ENCODE measurements at places on chromosomes 2 and 18. TPM values are rescaled to one million over a fixed set of nuclear protein-coding genes. Genes with fewer than 3 reads are reported as not detected.

DNA sequence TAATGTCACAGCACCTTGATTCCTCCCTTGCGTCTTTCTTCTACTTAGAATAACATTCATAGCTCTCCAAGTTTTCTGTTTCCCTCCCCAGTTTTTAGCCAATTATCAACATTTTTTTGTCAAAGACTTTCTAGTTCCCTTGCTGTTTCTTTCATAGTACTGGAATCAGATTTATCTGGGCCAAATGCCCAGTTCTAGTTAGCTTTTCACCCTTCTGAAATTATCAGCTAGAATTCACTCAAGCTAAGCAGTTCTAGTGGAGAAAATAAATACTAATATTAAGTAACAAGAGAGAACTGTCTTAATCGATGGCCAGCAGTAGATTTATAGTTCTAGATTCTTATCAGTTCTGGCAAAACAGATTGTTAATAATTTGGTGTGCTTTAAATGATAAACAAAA lies 36.2 kb downstream of the EFEMP1 start:
- DNase-seq, result no peak

DNA sequence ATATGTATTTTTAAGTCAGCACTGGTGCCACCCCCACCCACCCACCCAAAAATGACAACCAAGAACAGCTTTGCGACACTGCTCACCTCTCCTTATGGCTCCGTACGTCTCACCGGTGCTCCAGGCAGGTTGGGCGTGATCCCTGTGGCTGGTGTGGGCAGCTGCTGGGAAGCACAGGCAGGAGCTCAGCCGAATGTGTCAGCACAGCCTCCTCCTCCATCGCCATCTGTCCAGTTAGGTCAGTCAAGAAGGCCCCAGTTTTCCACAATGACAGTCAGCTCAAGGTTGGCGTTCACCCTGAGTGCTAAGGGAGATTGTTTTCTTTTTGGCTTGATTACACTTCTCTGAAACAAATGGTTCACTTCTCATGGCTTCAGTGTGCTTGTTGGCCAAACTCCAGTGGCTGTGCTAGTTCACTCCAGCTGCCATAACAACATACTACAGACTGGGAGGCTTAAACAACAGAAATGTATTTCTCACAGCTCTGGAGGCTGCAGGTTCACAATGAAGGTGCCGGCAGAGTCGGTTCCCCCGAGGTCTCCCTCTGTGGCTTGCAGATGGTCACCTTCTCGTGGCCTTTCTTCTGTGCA lies 30.2 kb downstream of the AMER3 start:
- DNase-seq, result no peak

DNA sequence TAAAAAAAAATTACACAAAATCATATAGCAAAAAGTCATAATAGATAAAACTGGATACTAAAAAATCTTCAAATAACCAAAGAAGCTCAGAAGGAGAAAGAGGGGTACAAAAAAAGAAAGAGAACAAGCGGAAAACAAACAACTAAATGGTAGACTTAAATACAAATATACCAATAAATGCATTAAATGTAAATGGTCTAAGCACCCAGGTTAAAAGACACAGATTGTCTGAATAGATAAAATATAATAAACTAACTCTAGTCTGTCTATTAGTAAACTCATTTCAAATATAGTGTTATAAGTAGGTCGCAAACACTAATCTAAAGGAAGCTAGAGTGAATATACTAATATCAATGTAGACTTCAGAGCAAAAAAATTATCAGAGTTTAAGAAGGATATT lies 357.4 kb downstream of the METTL4 start:
- DNase-seq, result no peak

GRCh38 chr2:224023188-224023587 lies 15.9 kb downstream of the SERPINE2 start:
- peak; percentile 77 for DNase-seq

DNA sequence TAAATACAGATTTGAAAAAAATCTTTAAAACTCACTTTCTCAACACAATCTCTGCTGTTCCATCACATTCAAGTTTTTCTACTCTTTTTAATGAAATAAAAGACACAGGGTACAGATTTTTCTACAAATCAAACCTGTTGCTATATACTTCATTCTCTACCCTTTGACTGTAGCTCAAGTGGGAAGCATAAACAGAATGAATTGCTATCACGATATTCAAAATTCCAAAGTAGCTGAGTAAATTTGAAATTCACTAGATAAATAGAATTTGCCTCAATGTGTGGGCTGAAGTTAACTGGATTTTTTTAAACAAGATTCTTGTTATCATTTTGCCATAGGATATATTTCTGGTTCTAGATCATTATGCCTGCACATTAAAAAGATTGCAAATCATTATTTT lies 185.9 kb downstream of the ZNF521 start:
- DNase-seq, result no peak

GRCh38 chr2:109428281-109428680 lies 185.5 kb downstream of the SEPTIN10 start:
- DNase-seq, result no peak

GRCh38 chr2:27954771-27955383 lies 64.3 kb downstream of the BABAM2 start:
- peak; percentile 94 for DNase-seq

- DNase-seq, result peak; percentile 17
These were observed 1615.8 kb upstream of the TMEFF2 start for GRCh38 chr2:193810533-193810932.

DNA sequence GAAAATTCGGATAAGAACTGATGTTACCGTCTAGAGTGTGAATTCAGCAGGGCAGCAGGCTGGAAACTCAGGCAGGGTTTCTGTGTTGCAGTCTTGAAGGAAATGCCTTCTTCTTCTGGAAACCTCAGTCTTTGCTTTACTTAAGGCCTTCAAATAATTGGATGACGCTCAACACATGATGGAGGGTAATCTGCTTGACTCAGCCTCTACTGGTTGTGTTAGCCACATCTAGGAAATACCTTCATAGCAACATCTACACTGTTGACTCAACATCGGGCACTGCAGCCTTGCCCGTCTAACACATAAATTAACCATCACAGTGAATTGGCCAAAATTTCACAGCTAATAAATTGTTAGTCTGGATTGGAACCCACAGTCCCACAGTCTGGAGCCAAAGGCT lies 37.2 kb downstream of the YPEL5 start:
- no peak for DNase-seq

DNA sequence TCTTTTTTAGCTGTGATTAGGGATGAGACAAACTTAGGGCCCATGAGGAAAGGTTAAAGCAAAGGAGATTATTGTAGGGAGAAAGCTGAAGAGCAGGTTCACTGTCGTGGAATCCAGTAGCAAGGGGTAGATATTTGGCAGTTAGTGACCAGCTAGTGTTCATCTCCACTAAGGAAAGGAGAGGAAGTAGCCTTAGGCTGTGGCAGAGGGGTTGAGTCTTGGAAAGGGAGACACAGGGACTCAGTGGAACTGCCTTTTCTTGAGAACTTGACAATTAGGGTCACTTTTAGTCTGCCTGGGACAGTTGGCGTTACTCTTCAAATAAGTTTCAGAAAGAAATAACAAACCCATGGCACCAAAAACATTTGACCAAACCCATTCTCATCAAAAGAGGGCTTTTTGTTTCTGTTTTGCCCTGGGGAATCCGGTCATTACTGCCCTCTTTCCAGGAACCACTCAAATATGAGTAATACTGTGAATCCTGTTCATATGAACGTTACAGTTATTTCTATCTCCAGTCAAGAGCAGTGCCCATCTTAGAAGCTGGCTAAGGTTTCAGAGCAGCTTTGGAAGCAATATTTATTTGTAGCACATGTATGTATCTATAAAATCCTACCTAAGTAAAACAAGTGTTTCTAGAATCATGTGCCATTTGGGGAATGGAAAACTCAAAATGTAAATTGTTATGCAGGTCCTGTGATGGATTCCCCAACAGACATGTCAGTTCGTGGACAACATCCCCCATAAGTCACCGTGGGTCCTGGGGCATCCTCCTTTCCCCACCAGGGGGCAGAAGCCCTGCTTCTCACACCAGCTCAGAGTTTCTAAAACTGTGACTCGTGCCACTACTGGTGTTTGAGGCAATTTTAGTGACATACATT lies 77.3 kb upstream of the PHLPP1 start:
- DNase-seq, result peak; percentile 64

Gene SCLY
- total RNA-seq, result 19.5 TPM

Gene BOLL
- not detected for total RNA-seq

Gene CNGA3
- total RNA-seq, result not detected
